Naive thymus-derived CD8-positive, alpha-beta T cell (primary cell): ENCODE measurements at places on chromosomes 2 and 18.

- H3K4me3 ChIP-seq: no peak overlapping the region
- DNase-seq: no peak
- peaks cover 82% of the 10 kb centered on the region for H3K36me3 ChIP-seq
- H3K27me3 ChIP-seq: no peaks in the 10 kb centered on the region
- no peaks in the 10 kb centered on the region for H3K4me1 ChIP-seq
- H3K27ac ChIP-seq: no peak overlapping the region
These were observed 20.8 kb downstream of the GAREM2 start for GRCh38 chr2:26193578-26194231.

GRCh38 chr18:79611040-79611681 lies 68.4 kb upstream of the CTDP1 start:
- no peaks in the 10 kb centered on the region for H3K36me3 ChIP-seq
- no peak for DNase-seq
- no peak overlapping the region for H3K27ac ChIP-seq

DNA sequence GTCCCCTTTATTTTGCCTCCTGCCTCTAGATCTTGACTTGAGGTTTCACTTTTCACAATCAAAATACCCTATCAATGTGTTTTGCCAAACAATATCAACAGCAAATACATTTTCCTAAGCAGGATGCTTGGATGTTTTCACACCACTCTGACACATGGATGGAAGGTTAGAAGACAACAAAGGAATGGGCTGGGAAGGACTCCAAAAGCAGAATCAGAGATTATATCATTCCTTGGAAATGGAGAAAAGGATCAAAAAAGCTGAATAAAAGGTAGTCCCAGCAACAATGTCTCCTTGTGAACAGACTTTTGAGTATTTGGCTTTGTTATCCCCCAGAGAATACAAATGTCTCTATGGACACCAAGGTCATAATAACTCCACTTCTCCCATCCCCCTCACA lies 170.8 kb downstream of the ETAA1 start:
- no peaks in the 10 kb centered on the region for H3K4me1 ChIP-seq
- no peak overlapping the region for H3K27ac ChIP-seq
- peaks cover 5% of the 10 kb centered on the region for H3K27me3 ChIP-seq
- H3K4me3 ChIP-seq: no peak overlapping the region
- no peaks in the 10 kb centered on the region for H3K36me3 ChIP-seq
- DNase-seq: no peak

- no peak overlapping the region for H3K4me3 ChIP-seq
- no peaks in the 10 kb centered on the region for H3K36me3 ChIP-seq
- no peak overlapping the region for H3K27ac ChIP-seq
- no peaks in the 10 kb centered on the region for H3K27me3 ChIP-seq
These were observed 68.8 kb upstream of the TMEM87B start for GRCh38 chr2:111986116-111986900.

- no peak overlapping the region for H3K4me3 ChIP-seq
- no peaks in the 10 kb centered on the region for H3K36me3 ChIP-seq
- DNase-seq: no peak
- no peak overlapping the region for H3K27ac ChIP-seq
- H3K27me3 ChIP-seq: no peaks in the 10 kb centered on the region
These were observed 74.1 kb downstream of the ACTR3 start for GRCh38 chr2:113963965-113964364.
